ENCODE measurements at places on chromosomes 6 and 20. TPM values are rescaled to one million over a fixed set of nuclear protein-coding genes. Genes with fewer than 3 reads are reported as not detected.

DNA sequence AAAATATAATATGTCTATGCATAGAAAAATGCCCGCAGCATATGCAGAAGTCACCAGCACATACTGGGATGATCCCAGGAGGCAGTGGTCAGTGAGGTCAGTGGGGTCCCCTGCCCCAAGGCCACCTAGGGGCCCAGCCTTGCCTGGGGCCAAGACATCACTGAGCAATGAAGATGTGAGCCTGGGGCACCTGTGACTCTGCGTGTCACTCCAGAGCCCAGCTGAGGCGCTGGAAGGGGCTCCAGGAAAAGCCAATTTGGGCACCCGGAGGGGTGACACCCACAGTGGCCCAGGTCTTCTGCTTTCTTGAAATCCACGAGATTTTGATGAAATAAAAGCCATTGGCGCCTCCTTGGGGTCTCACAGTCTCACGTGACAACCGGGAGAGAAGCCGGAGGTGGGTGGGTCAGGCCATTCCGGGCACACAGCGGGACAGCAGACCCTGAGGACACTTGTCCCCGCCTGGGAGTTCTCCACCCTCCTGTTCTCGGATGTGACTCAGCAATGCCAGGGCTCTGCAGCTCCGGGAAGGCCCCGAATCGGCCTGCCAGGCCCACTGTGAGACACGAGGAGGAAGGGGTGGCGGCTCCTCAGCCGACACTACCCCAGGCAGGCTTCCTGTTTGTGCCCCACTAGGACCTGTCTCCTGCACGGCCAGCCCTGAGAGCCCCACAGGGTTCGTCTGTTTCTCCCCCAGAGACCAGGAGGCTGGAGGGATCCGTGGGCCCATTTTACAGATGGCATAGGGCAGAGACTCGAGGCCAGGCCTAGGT lies 24.4 kb upstream of the SLCO4A1 start:
- DNase-seq, result no peak

GRCh38 chr6:69887026-69887425 lies 20.7 kb downstream of the COL19A1 start:
- no peak for DNase-seq

GRCh38 chr6:145349950-145350510 lies 385.3 kb downstream of the EPM2A start:
- no peak for DNase-seq

DNA sequence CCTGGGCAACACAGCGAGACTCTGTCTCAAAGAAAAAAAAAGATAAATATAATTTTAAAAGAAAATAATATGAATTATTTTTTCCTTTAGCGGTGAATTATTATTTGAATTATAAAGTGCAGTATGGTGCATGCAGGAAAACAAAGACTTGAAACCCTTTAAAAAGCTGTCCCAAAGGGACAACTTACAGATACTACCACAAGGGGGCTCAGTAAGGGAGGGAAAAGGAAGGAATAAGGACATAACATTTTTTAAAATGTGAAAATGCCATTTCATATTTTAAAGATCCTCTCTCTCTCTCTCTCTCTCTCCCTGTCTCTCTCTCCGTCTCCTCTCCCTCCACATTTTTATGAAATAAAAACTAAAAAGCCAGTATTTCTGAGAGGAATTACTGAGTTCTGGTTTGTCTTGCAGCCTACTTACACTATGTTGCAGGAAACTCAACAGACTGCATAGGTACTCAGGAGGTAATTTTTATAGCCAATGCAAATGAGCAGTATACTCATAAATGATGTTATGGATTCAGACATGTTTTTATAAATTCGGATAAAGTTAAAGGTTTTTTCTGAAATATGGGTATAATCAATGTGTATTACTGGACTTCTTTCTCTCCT lies 455.0 kb upstream of the GJE1 start:
- no peak for DNase-seq

Gene STMN3
- 11.1 TPM for total RNA-seq

Gene CRISP3
- 7.5 TPM for total RNA-seq

Gene C4A
- 179 TPM for total RNA-seq

DNA sequence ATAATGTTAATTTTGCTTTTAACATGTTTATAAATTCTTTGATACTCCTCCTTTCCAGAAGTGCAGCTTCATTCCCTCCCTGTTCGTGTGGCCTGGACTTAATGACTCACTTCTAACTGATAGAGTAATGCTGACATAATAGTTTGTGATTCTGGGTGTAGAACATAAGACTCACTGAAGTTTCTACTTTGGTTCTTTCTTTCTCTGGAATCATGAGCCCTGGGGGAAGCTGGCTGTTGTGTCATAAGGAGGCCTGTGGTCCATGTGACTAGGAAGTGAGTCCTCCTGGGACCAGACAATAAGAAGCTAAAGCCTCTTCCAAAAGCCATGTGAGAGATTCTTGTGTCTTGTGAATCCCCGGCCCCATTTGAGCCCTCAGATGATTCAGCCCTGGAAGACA lies 30.5 kb upstream of the HLA-G start:
- DNase-seq, result no peak

- no peak for DNase-seq
Measured at GRCh38 chr6:140478631-140479030, 1104.2 kb upstream of the CITED2 start.

DNA sequence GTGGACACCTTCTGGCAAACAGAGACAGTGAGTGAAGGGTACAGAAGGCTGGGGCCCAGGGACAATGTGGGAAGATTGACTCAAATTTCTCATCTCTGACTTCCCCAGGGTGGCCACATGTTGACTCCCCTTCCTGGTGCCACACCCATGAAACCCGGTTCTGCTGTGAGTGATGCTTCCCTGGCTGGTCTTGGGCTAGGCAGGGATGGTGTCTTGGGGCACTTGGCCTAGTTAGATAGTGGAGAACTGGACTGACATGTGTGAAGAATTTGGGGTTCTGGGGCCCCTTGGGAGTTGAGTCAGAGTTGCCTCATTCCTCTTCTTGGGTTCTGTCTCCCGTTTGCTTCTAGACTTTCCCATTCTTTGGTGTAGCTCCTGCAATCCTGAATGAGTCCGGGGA lies 34.2 kb downstream of the GSS start:
- no peak for DNase-seq

GRCh38 chr20:1472556-1473245 lies 6.1 kb upstream of the NSFL1C start:
- DNase-seq, result no peak

DNA sequence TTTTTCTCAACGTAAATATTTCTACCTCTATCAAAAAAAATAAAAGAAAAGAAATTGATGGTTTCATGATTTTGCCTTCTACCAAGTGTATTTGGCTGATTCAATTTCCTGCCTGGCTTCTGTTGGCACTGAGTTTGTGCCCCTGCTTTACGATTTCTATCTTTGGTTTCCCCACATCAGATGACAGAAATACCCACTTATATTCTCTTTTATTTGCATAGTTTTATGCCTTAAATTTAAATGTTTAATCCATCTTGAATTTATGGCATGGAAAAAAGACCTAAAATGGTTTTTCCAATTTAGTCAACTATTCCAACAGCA lies 34.3 kb downstream of the RNF24 start:
- no peak for DNase-seq

Gene PLG
- total RNA-seq, result 3.9 TPM

DNA sequence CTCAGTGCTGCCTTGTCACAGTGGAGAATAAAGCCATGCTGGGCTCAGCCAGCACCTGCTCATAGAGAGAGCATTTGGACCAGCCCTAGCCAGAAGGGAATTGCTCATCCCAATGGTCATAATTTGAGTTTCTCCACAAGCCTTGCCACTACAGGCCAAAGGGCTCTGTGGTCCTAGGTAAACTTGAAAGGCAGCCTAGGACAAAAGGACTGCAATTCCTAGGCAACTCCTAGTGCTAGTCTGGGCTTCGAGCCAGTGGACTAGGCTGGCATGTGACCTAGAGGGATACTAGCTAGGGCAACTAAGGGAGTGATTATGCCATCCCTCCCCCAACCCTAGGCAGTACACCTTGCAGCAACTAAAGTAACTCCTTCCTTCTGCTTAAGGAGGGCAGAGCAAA lies 516.2 kb downstream of the BCKDHB start:
- peak; percentile 85 for DNase-seq

DNA sequence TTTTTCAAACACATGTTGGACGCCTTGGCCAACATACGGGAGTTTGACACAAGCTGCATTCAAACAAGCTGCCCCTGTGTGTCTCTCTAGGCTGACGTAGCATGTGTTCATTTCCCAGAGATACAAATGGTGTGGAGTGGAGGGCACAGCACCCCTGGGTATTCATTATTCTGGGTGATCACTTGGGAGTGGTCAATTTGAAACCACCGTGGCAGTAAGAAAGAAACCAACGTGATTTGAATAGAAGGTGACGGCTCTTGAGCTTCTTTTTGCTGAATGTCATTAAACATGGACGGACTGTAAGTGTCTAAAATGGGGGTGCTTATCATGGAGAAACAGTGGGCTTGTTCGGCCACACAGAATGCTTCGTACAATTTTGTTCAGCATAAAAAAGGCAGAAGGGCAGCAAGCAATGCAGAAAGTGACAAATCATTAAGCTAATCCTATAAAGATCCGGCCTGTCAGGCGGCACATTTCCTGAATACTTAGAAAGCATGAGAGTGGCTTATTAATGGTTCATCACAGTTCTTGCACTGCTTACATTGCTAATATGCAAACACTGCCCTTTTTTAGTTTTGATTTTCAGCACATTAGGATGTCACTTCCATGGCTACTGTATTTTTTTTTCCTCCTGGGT lies 1261.9 kb upstream of the CITED2 start:
- no peak for DNase-seq

DNA sequence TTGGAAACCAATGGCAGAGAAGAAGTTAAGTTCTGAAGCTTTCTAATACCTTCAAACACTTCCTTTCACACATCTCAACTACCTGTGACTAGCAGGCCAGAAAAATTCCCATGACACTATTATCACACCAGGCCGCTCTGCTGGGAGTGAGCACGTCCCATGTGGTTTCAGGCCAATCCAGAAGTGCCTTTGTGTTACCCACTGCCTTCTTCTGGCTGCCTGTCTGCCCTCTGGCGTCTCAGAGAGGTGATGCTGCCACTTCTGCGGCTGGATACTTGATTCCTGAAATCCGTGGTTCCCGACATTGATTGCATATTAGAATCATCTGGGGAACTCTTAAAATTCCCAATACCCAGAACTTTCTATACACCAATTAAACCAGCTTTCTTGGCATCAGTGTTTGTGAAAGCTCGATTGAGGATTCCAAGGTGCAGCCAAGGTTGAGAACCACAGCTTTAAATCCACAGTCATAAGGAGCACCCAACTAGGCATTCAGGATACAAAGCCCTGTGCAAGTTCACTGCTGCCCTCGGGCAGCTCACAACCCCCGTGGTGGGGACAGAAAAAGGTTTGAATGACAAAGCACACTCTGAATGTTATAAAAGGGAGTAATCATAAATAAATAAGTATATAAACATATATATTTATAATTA lies 65.6 kb downstream of the STMND1 start:
- peak; percentile 25 for DNase-seq

Gene FKBP5
- total RNA-seq, result 174 TPM

Gene ARFGEF3
- total RNA-seq, result 17.6 TPM

DNA sequence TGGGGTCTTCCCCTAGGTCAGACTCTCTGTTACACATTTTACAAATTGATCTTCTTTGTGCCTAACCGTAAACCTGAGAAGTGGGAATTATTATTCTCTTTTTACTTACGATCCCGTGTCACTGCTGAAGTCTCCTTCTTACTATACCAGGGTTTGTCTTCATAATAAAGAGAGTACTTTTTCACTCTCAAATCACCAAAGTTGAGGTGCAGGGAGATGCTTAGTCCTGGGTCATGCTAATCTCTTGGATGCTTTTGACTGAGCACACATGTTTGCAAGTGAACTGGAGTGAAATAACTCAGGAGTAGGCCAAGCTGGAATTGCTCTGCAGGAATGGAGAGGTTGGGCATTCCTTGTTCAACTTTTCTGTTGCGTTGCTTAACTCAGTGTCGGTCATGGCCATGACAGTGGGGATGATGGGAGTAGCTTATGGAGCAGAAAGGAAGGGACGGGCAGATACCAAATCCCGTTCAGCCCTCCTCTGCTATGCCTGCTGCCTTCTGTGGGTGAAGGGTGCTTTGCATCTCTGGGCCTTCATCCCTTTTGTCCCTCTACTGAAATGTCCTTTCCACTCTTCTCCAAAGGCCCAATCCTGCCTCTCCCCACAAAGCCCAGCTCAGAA lies 15.2 kb upstream of the TAGAP start:
- DNase-seq, result no peak

Gene RAET1L
- total RNA-seq, result not detected

GRCh38 chr20:12570371-12570770 lies 438.4 kb upstream of the SPTLC3 start:
- no peak for DNase-seq

GRCh38 chr6:147986846-147987245 lies 355.8 kb upstream of the SASH1 start:
- no peak for DNase-seq

GRCh38 chr6:164398647-164399046 lies 910.8 kb downstream of the C6orf118 start:
- no peak for DNase-seq

GRCh38 chr20:50746138-50746940 lies 15.0 kb downstream of the PARD6B start:
- peak; percentile 65 for DNase-seq

Gene WFDC5
- not detected for total RNA-seq

DNA sequence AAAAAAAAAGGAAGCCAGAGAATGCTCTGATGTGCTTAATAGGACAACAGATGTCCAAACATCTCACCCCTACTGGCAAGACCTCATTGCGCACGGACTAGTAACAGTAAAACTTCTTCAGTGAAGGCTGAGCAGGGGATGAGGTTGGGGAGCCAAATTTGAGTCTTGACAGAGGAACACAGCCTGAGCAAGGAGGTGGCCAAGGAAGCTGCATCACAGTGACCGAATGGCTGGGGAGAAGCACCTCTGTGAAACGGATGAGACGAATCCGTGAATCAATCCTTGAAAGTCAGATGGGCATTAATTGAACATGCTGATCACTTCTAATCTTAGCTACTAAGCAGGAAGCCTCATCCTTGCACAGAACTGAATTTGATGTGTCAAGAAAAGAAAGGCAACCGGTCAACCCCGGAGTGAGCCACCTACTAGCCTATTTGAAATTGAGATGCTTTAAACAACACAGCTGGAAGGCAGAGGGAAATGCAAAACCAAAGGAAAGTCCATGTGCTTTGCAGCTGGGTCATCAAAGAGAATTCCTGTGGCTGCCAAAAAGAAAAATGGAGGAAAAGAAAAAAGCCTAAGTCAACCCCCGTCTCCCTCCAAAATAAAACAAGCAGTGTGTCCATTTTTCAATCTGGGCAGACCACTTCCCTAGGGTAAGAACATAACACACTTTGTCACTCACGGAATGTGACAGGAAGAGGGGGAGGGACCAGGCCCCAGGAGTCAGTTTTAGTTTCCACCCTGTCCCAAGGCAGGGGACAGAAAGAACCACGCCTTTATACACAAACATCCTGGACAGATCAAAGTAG lies 29.5 kb downstream of the PXDC1 start:
- DNase-seq, result no peak

Gene CENPQ
- total RNA-seq, result 3.5 TPM
